ENCODE measurements at places on chromosomes 6 and 20.

GRCh38 chr20:6152777-6153176, 29.9 kb upstream of the FERMT1 start:
- no peak for DNase-seq
- no peak overlapping the region for H3K27ac ChIP-seq
- no peaks in the 10 kb centered on the region for H3K4me1 ChIP-seq
- peaks cover 7% of the 10 kb centered on the region for H3K36me3 ChIP-seq

DNA sequence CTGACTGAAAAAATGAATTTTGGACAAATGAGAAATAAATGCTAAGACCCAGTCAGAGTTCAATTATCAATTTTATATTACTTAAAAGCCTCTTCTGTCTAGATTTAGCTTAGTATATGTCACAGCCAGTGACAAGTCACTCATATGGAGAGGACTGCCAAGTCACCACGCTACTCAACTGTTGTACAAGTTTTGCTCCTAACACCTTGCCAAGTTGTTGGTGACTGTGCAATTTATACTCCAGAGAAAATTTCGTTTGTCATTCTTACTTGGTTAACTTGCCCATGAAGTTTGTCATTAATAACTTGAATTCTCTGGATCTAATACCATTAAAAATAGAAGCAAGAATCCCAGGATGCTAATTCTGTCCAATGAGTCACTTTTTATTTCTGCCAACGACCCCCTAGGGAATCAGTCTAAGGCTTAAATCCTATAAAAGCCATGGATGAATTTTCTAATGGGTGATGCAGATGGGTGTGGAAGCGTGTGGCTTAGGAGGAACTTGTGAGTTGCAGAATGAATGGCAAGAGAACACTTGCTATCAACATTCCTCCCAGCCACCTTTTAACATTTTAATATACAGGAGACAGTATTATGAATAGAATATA, 30.4 kb upstream of the FBXO30 start:
- H3K27ac ChIP-seq, result no peak overlapping the region
- no peaks in the 10 kb centered on the region for H3K27me3 ChIP-seq
- no peaks in the 10 kb centered on the region for H3K4me1 ChIP-seq
- no peaks in the 10 kb centered on the region for H3K36me3 ChIP-seq

GRCh38 chr20:34562641-34563040, 4.1 kb downstream of the MAP1LC3A start:
- no peak for DNase-seq
- H3K27ac ChIP-seq, result no peak overlapping the region
- H3K4me1 ChIP-seq, result peaks cover 7% of the 10 kb centered on the region
- H3K36me3 ChIP-seq, result peaks cover 4% of the 10 kb centered on the region

DNA sequence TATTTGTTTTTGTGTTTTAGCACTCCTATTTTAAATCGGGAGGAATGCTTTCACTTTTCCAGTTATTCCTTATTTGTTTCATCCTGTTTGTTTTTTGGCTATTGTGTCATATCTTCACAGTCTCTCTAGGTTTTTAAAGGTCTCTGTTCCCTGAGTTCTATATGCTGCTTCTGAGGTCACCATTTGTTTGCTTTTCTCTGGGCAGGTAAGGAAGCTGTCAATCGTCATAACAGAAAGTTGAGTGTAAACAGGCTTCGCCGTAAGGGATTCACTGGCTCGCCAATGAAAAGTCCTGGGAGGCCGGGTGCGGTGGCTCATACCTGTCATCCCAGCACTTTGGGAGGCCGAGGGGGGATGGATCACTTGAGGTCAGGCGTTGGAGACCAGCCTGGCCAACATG, 48.7 kb upstream of the RPS6KA2 start:
- no peak overlapping the region for H3K27ac ChIP-seq
- peaks cover 15% of the 10 kb centered on the region for H3K4me1 ChIP-seq
- no peaks in the 10 kb centered on the region for H3K36me3 ChIP-seq
- DNase-seq, result no peak
